ENCODE measurements at places on chromosomes 3 and 15. TPM values are rescaled to one million over a fixed set of nuclear protein-coding genes. Genes with fewer than 3 reads are reported as not detected.

LRRN1 gene
- total RNA-seq: 4.7 TPM

SLC28A2 gene
- not detected for total RNA-seq

FAM240A gene
- not detected for total RNA-seq

MASP1 gene
- 7.6 TPM for total RNA-seq

AP3S2 gene
- total RNA-seq: 37.3 TPM
